ENCODE measurements at places on chromosomes 3 and 15. TPM values are rescaled to one million over a fixed set of nuclear protein-coding genes. Genes with fewer than 3 reads are reported as not detected.

GRCh38 chr3:56775838-56776555 lies 25.8 kb downstream of the ARHGEF3 start:
- H3K27ac ChIP-seq, result peak overlapping the region; percentile 58
- DNase-seq, result no peak
- peaks cover 11% of the 10 kb centered on the region for H3K36me3 ChIP-seq
- no peak overlapping the region for H3K4me3 ChIP-seq

- peaks cover 6% of the 10 kb centered on the region for H3K36me3 ChIP-seq
- no peaks in the 10 kb centered on the region for H3K27me3 ChIP-seq
- no peak for DNase-seq
- no peaks in the 10 kb centered on the region for H3K4me1 ChIP-seq
- no peak overlapping the region for H3K4me3 ChIP-seq
These were observed 97.9 kb upstream of the EIF1B start for GRCh38 chr3:40211579-40211978.

DNA sequence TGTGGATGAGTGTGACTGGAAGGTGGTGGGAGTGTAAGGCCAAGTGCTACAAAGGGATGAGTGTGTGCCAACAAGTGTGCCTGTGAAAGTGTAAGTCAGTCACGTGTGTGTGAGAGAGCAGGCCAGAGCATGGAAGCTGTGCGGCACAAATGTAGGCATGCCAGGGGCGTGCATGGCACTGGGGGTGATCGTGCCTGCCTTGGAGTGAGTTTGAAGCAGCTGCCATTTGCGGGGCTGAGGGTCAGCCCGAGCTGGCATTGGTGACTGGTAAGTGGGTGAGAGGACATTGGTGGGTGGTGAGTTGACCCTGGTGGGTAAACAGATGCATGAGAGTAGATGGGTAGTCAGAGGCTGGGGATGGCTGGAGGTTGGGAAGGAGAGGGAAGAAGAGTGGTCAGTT lies 24.5 kb downstream of the CD276 start:
- no peaks in the 10 kb centered on the region for H3K4me1 ChIP-seq
- peaks cover 9% of the 10 kb centered on the region for H3K36me3 ChIP-seq
- no peaks in the 10 kb centered on the region for H3K27me3 ChIP-seq
- H3K4me3 ChIP-seq, result no peak overlapping the region
- DNase-seq, result no peak

GRCh38 chr3:150765949-150766720 lies 3.2 kb upstream of the SIAH2 start:
- peaks cover 6% of the 10 kb centered on the region for H3K4me1 ChIP-seq
- H3K27me3 ChIP-seq, result no peaks in the 10 kb centered on the region
- no peaks in the 10 kb centered on the region for H3K36me3 ChIP-seq
- no peak overlapping the region for H3K27ac ChIP-seq
- no peak overlapping the region for H3K4me3 ChIP-seq

DNA sequence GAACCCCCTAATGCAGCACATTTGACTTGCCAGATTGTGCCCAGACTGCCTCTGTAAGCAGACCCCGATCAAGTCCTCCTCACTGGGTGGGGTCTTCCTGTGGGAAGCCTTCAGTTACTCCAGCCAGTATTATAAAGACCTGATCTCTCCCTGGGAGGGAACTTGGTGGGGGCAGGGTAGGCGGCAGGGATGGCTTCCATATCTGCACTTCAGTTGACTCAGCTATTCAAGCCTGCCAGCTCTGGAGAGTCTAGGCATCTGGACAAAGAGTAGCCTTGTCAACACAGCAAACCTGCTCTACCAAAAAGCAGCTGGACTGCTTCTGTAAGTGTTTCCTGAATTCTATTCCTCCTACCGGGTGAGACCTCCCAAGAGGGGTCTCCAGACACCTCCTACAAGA lies 21.0 kb upstream of the SLC25A38 start:
- no peak overlapping the region for H3K4me3 ChIP-seq
- no peak for DNase-seq
- H3K27me3 ChIP-seq, result no peaks in the 10 kb centered on the region
- no peak overlapping the region for H3K27ac ChIP-seq
- H3K36me3 ChIP-seq, result no peaks in the 10 kb centered on the region

- peak overlapping the region; percentile 10 for H3K27ac ChIP-seq
- H3K27me3 ChIP-seq, result no peaks in the 10 kb centered on the region
- H3K4me3 ChIP-seq, result no peak overlapping the region
- H3K4me1 ChIP-seq, result peaks cover 4% of the 10 kb centered on the region
- DNase-seq, result peak; percentile 76
- no peaks in the 10 kb centered on the region for H3K36me3 ChIP-seq
These were observed 92.7 kb downstream of the LRRC28 start for GRCh38 chr15:99343881-99344551.

GRCh38 chr3:150410311-150411105 lies 2.4 kb downstream of the TSC22D2 start:
- H3K4me3 ChIP-seq, result peak overlapping the region; percentile 89
- H3K27ac ChIP-seq, result peak overlapping the region; percentile 99
- H3K36me3 ChIP-seq, result no peaks in the 10 kb centered on the region
- DNase-seq, result peak; percentile 91

- H3K27me3 ChIP-seq, result no peaks in the 10 kb centered on the region
- H3K27ac ChIP-seq, result no peak overlapping the region
- peaks cover 85% of the 10 kb centered on the region for H3K36me3 ChIP-seq
- no peak for DNase-seq
These were observed 4.9 kb upstream of the STAB1 start for GRCh38 chr3:52490035-52490938.

DNA sequence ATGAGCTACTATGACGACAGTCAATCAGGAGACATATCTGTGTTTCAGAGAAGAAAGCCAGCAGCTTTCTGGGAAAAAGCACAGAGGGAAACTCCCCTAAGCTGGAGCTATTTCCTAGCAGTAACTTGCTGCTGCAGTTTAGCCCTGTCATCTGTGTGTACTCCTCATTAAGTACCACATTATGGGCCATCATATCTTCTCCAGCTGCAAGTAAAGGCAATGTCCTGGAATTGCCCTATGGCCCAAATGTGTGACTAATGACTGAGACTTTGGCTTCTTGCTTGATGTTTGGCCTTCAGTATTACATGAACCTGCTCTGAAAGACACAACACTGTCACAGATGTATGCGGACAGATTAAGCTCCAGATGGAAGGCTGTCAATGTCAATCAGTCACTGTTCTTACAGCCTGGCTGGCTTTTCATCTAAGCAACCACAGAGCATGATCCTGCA lies 190.8 kb downstream of the FHIT start:
- no peak overlapping the region for H3K4me3 ChIP-seq
- no peaks in the 10 kb centered on the region for H3K4me1 ChIP-seq
- no peaks in the 10 kb centered on the region for H3K27me3 ChIP-seq
- no peak overlapping the region for H3K27ac ChIP-seq

GRCh38 chr3:82558081-82558480 lies 796.6 kb upstream of the GBE1 start:
- H3K4me1 ChIP-seq, result no peaks in the 10 kb centered on the region
- H3K36me3 ChIP-seq, result no peaks in the 10 kb centered on the region
- H3K4me3 ChIP-seq, result no peak overlapping the region
- no peak overlapping the region for H3K27ac ChIP-seq
- no peaks in the 10 kb centered on the region for H3K27me3 ChIP-seq

GRCh38 chr15:48389691-48390143 lies 58.5 kb downstream of the DUT start:
- no peak for DNase-seq
- no peaks in the 10 kb centered on the region for H3K4me1 ChIP-seq
- H3K27me3 ChIP-seq, result no peaks in the 10 kb centered on the region
- no peak overlapping the region for H3K27ac ChIP-seq

GRCh38 chr3:16254916-16255315 lies 9.8 kb downstream of the DPH3 start:
- no peak overlapping the region for H3K27ac ChIP-seq
- H3K4me1 ChIP-seq, result no peaks in the 10 kb centered on the region
- no peak for DNase-seq
- no peak overlapping the region for H3K4me3 ChIP-seq

DNA sequence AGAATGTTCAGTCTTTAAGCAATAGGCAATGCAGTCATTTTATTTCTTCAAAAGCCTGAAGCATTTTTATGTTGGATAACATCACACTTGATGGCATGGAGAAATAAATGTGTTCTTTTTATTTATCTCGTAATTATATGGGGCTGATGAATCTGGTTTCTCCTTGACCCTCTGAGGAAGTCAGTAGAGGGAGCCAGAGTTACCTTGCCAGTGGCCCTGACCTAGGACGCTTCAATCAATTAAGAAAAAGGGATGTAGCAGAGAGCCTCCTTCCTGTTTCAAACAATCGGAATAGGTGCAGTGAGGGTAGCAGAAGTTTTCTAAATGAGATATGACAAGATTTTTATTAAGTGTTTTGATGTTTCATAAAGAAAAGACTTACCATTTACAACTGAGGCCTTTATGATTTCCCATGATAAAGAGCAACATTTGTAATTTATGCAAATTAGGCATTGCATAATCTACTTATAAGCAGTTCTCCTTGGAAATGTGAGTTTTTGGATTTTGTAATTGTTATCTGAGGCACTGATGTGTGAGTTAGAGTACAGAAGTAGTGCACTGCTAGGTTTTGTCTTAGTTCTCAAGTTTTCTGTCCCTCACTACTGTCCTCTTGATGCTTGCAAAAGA lies 129.1 kb downstream of the RAP2B start:
- no peaks in the 10 kb centered on the region for H3K36me3 ChIP-seq
- H3K4me3 ChIP-seq, result no peak overlapping the region
- no peak overlapping the region for H3K27ac ChIP-seq
- peaks cover 14% of the 10 kb centered on the region for H3K4me1 ChIP-seq

GRCh38 chr3:101701696-101702634 lies 15.4 kb upstream of the RPL24 start:
- H3K4me1 ChIP-seq, result no peaks in the 10 kb centered on the region
- no peak overlapping the region for H3K27ac ChIP-seq
- no peaks in the 10 kb centered on the region for H3K36me3 ChIP-seq
- H3K4me3 ChIP-seq, result no peak overlapping the region
- no peak for DNase-seq

DNA sequence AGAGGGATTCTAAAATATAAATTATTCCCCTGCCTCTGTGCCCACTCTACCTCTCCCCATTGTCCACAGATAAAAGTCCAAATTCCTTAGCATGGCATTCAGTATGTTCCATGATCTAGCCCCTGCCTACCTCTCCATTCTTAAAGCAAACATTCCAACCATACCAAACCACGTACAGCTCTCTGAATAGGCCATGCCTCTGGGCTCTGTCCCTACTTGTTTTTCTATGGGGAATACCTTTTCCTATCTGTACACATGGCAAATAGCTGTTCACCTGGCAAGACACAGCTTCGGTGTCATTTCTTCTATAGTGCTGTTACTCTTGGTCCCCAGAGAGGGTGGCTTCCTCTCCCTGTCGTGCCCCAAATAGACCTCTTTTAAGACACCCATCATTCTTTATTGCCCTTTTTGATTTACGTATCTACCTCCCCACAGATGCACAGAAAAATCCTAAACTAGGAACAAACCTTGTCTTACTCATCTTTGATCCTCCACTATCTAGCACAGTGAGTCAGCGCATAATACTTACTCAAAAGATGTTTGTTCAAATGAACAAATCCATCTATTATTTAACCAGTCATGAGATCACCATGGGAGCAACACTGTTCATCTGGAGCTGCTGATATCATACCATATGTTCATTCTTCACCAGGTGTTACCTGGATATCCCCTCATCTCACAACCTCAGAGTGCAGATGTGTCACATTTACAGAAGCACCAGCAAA lies 329.8 kb downstream of the THSD4 start:
- no peaks in the 10 kb centered on the region for H3K36me3 ChIP-seq
- no peak for DNase-seq
- no peak overlapping the region for H3K4me3 ChIP-seq
- H3K27ac ChIP-seq, result no peak overlapping the region
- H3K4me1 ChIP-seq, result no peaks in the 10 kb centered on the region
- H3K27me3 ChIP-seq, result peaks cover 25% of the 10 kb centered on the region

DNA sequence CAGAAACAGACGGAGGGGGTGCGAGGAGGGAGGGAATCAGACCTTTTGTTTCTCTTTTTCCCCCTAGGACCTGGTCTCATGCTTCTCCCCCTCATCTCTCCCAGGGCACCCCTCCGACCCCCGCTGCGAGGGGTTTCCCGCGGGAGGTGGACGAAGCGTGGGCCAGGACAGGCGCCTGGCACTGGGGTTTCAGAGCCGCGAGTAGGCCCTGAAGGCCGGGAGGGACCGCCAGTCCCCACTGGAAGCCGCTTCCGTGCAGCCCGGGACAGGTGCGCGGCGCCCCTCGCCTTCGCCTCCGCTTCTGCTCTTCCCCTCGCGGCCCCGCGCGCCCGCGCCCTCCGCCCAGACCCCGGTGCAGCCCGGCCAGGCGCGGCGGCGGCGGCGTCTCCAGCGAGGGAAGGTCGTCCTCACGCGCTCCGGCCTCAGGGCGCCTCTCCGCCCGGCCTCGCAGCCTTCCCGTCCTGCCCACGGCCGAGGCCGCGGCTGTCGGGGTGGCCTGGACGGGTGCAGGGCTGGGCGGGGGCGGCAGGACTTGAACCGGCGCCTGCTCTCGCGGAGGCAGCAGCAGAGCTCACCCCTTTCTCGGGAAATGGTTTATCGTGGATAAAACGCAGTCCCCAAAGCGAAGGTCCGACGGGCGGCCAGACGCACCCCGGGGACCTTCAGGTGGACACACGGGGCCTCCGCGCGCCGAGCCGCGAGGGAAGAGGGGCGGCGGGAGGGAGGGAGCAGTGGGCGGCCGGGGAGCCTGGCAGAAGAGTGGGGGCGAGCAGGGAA lies 31.5 kb upstream of the ADAMTS17 start:
- H3K4me3 ChIP-seq, result no peak overlapping the region
- H3K36me3 ChIP-seq, result no peaks in the 10 kb centered on the region
- no peaks in the 10 kb centered on the region for H3K4me1 ChIP-seq
- no peak for DNase-seq
- H3K27ac ChIP-seq, result no peak overlapping the region

DNA sequence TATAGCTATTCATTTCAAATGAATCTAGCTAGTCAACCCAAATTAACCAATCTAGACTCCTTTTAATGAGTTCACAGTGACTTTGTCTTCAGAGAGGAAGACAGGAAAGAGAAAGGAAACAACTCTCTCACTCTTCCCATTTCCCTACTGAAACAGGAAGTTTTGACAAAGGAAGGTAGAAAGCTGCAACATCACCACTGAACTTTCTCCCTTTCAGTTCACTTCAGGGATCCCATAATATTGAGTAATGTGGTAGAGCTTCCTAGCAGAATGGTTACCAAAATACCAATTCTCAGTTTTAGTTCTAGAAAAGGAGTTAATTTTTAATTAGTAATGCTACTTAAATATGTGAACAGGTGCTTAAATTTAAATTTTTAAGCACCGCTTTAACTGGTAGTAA lies 7.5 kb downstream of the VPS13C start:
- peaks cover 11% of the 10 kb centered on the region for H3K36me3 ChIP-seq
- DNase-seq, result no peak
- H3K27ac ChIP-seq, result no peak overlapping the region
- no peaks in the 10 kb centered on the region for H3K27me3 ChIP-seq
- no peak overlapping the region for H3K4me3 ChIP-seq

GRCh38 chr3:45509038-45509767 lies 85.3 kb upstream of the LIMD1 start:
- H3K27me3 ChIP-seq, result no peaks in the 10 kb centered on the region
- H3K27ac ChIP-seq, result no peak overlapping the region
- peaks cover 22% of the 10 kb centered on the region for H3K4me1 ChIP-seq
- H3K36me3 ChIP-seq, result no peaks in the 10 kb centered on the region

The PRR20G gene
- not detected for total RNA-seq

The ACAN gene
- total RNA-seq, result 0.97 TPM

The ALDH1L1 gene
- total RNA-seq, result not detected

The FBXO40 gene
- total RNA-seq, result not detected

The FBXW12 gene
- not detected for total RNA-seq

The GOLGA6L7 gene
- total RNA-seq, result not detected
